ENCODE measurements at places on chromosomes 6 and 20.

GRCh38 chr6:114586298-114586697 is 243.5 kb upstream of the HS3ST5 start:
- no peak for DNase-seq

GRCh38 chr6:38262026-38262425 is 377.7 kb downstream of the BTBD9 start:
- no peak for DNase-seq

DNA sequence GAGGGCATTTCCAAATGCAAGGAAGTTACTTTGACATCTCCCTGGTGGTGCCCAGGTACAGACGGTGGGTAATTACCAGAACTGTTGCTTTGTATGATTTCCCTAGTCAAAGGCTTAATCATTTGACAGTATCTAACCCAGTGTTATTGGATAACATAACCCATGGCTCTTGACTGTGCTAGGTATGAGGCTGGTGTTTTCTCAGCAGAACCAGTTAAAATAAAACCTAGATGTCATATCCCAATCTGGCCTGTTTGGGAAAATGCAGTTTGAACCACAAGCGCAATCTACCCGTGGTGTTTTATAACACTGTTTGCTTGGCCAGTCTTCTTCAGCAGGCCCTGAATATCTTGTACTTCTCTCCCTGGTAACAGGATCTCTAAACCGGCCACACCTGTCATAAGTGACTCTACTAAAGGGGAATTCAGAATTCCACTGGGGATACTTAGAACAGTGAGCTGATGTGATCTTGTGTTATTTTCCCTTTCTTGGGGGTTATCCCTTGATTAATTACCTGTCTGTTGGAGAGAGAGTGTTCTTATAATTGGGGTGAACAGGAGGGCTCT is 32.8 kb downstream of the PPP1R14C start:
- no peak for DNase-seq

DNA sequence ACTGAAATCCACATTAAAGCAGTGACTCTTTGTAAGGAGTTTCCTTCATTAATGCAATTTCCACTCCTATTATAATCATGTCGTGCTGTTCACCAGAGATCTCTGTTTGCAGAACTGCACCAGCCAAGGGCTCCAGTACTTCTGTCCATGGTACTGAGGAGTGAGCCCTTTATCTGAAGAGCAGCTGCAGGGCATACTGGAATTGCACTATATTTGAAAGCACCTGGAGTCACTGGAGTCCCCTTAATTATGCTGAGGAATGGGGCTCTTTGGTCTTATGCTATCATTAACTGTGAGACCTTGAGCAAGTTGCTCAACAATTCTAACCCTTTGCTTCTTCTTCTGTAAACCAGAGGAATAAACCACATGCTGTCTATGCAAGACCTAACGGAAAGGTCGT is 61.7 kb upstream of the NUP153 start:
- no peak for DNase-seq

- DNase-seq, result no peak
Measured at GRCh38 chr20:63084563-63084927, 77.8 kb upstream of the BHLHE23 start.

DNA sequence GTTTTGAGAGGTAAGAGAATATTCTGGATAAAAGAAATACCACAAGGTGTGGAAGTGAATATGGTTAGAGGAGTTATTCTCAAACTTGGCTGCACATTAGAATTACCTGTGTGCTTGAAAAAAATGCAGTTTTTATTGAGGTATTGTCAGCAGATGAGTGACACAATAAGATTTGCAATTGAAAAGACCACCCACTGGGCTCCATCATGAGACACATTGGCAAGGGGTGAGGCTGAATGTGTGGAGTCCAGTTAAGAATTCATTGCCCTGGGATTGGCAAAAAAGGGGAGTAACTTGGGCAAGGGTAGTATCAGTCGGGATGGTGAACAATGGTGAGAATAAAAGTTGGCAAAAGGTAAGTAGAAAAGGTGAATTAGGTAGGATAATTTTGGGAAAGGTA is 63.5 kb downstream of the MEI4 start:
- no peak for DNase-seq
